ENCODE measurements at places on chromosomes 13 and 19. TPM values are rescaled to one million over a fixed set of nuclear protein-coding genes. Genes with fewer than 3 reads are reported as not detected.

Gene C1QTNF9B
- not detected for total RNA-seq

Gene CCNE1
- 1.4 TPM for total RNA-seq

Gene KANK3
- total RNA-seq = 26.6 TPM

Gene ZNF439
- 13.2 TPM for total RNA-seq

Gene FXYD7
- 0.94 TPM for total RNA-seq

Gene LGALS14
- total RNA-seq = not detected

Gene ZNF560
- not detected for total RNA-seq

Gene FCGBP
- total RNA-seq = 51.7 TPM

Gene FFAR2
- total RNA-seq = 0.22 TPM

Gene DNASE2
- 34.7 TPM for total RNA-seq

Gene RYR1
- total RNA-seq = 2.8 TPM

DNA sequence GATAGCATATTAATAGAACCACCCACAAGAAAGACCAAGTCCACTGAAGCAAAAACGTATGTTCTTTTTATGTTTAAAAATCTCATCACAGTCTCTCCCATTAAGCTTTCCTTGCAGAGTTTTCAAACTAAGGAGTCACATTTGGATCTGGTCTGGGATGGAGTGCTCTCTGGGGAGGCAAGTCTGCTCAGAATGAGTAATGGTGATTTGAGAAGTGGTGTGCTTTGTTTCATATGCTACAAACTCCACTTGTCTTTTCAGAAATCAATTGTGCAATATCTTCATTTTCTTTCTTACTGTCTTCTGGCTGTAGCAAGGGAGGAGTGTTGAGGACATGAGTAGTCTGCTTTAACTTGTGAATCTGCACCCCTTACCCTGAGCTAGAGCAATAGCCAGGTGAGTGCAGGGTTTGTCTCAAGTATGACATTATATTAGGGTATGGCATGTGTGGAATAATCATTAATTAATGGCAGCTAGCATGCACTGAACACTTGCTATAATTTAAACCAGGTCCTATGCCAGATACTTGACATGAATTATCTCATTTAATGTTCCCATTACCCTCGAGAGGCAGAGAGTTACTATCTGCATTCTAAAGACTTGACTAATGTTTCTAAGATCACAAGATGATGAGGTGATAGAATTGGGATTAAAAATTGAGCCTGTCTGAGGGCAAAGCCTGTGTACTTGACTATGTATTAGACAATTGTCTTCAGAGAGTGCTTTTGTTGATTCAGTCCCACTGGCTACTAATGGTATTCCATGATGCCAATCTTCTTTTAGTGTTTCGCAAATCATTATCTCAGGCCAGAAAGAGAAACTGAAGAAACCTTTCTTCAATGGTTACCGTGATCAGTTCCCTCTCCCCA is 171.8 kb downstream of the GPC6 start:
- no peak overlapping the region for H3K27ac ChIP-seq
- no peaks in the 10 kb centered on the region for H3K4me1 ChIP-seq
- H3K27me3 ChIP-seq = no peaks in the 10 kb centered on the region

DNA sequence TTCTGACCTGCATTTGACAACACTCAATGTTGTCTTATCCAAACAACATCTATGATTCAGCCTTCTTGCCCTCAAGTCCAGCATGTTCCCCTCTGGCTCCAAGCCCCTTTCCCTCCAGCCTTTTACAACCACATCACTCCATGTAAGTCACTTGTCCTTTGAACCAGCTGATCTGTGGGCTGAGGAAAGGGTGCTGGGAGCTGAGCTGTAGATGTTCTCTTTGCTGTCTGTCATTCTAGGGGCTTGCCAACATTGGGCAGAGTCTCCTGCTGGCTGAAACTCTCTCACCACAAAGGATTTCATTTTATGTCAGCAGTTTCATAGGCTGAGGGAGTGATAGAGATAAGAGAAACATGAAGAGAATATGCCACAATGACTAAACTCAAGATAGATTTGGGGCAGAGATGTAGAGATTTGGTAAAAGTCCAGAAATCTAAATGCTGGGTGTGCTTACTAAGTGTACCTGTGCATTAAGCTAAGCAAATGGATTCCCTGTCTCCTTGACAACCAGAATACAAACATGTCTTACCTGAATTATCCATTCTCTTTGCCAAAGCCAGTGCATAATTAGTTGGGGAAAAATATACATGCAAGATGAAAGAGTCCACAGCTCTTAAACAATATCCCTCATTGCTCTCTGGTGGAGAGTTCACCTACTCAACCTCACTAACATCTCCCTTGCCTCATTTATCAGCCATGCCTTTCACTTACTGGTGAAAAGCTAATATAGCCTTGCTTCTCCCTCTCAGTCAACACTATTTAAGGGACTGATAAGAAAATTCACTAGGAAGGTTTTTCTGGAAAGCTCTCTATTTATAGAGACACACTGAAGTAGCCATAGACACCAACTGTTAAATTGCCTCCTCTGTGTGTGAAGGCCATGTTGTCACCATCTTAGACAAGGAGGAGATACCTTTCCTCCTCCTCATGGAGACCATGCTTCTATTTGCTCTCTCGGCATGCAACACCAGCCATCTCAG is 175.5 kb upstream of the SERP2 start:
- H3K36me3 ChIP-seq = no peaks in the 10 kb centered on the region
- no peak for DNase-seq
- H3K27ac ChIP-seq = no peak overlapping the region
- H3K4me3 ChIP-seq = no peak overlapping the region
- H3K4me1 ChIP-seq = no peaks in the 10 kb centered on the region

- H3K36me3 ChIP-seq = no peaks in the 10 kb centered on the region
- no peaks in the 10 kb centered on the region for H3K27me3 ChIP-seq
- no peak for DNase-seq
- no peak overlapping the region for H3K27ac ChIP-seq
- H3K4me1 ChIP-seq = no peaks in the 10 kb centered on the region
These were observed 315 bp downstream of the ZNF492 start for GRCh38 chr19:22634450-22634827.

- no peaks in the 10 kb centered on the region for H3K27me3 ChIP-seq
- no peaks in the 10 kb centered on the region for H3K36me3 ChIP-seq
- DNase-seq = no peak
- no peaks in the 10 kb centered on the region for H3K4me1 ChIP-seq
- no peak overlapping the region for H3K27ac ChIP-seq
These were observed 32.9 kb downstream of the SERTM1 start for GRCh38 chr13:36706755-36707154.

- DNase-seq = no peak
- no peaks in the 10 kb centered on the region for H3K4me1 ChIP-seq
- H3K4me3 ChIP-seq = no peak overlapping the region
- no peaks in the 10 kb centered on the region for H3K36me3 ChIP-seq
These were observed 50.8 kb upstream of the FREM2 start for GRCh38 chr13:38636073-38636472.

GRCh38 chr13:70792121-70792520 is 683.9 kb upstream of the KLHL1 start:
- no peak overlapping the region for H3K27ac ChIP-seq
- H3K4me3 ChIP-seq = no peak overlapping the region
- no peaks in the 10 kb centered on the region for H3K4me1 ChIP-seq

- H3K27me3 ChIP-seq = no peaks in the 10 kb centered on the region
- H3K4me3 ChIP-seq = no peak overlapping the region
- H3K4me1 ChIP-seq = no peaks in the 10 kb centered on the region
- no peak for DNase-seq
- no peaks in the 10 kb centered on the region for H3K36me3 ChIP-seq
These were observed 10.6 kb upstream of the OXGR1 start for GRCh38 chr13:97004886-97005285.

- H3K4me1 ChIP-seq = no peaks in the 10 kb centered on the region
- H3K27ac ChIP-seq = no peak overlapping the region
- DNase-seq = no peak
- no peak overlapping the region for H3K4me3 ChIP-seq
- H3K36me3 ChIP-seq = no peaks in the 10 kb centered on the region
These were observed 390.3 kb downstream of the DLEU7 start for GRCh38 chr13:50453188-50453587.

DNA sequence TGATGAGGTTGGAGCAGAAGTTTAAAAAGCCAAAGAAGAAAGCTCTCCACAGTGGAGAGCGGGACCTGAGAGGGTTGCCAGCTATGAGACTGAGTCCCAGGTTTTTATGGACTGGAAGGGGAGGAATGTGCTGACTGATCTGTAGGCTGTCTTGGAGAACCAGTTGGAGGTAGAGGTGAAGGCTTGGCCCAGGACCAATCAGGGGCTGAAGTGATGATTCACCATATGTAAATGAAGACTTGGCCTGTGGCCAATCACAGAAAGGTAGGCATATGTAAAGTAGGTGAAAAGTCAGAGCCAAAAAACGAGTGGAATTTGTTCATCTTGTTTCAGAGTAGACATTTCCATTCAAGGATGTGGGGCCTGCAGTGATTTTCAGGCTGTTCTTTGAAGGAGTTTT is 17.5 kb upstream of the KBTBD6 start:
- no peak overlapping the region for H3K4me3 ChIP-seq
- H3K27ac ChIP-seq = no peak overlapping the region
- DNase-seq = no peak
- H3K4me1 ChIP-seq = no peaks in the 10 kb centered on the region

GRCh38 chr19:35462476-35462953 is 14.5 kb downstream of the FFAR2 start:
- no peak overlapping the region for H3K27ac ChIP-seq
- peaks cover 17% of the 10 kb centered on the region for H3K4me1 ChIP-seq
- DNase-seq = no peak

GRCh38 chr13:49499889-49500660 is 4.3 kb downstream of the PHF11 start:
- no peak for DNase-seq
- H3K4me3 ChIP-seq = no peak overlapping the region
- no peak overlapping the region for H3K27ac ChIP-seq
- no peaks in the 10 kb centered on the region for H3K36me3 ChIP-seq

DNA sequence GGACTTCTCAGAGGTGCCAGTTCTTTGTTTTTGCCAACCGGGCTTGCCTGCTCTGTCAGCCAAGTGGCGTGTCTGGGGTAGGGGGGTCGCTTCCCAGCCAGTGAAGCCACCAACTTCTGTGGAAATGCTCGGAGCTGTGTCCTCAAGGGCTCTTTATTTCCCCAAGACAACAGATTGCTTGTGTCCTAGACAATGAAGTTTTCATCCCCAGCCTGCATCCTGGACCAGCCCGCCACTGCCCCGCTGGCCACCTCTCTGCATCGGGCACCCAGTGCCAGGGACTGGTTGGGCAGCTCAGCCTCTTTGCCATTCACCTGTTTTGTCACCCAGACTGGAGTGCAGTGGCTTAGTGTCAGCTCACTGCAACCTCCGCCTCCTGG is 3.7 kb downstream of the RAB11B start:
- DNase-seq = no peak
- no peaks in the 10 kb centered on the region for H3K4me1 ChIP-seq
- no peaks in the 10 kb centered on the region for H3K36me3 ChIP-seq
- H3K27me3 ChIP-seq = no peaks in the 10 kb centered on the region

GRCh38 chr19:418761-419671 is 10.1 kb upstream of the C2CD4C start:
- no peaks in the 10 kb centered on the region for H3K4me1 ChIP-seq
- no peak overlapping the region for H3K27ac ChIP-seq
- H3K27me3 ChIP-seq = no peaks in the 10 kb centered on the region
- no peak overlapping the region for H3K4me3 ChIP-seq

GRCh38 chr13:20713751-20714150 is 10.3 kb downstream of the IL17D start:
- H3K27ac ChIP-seq = no peak overlapping the region
- peaks cover 2% of the 10 kb centered on the region for H3K4me1 ChIP-seq
- H3K36me3 ChIP-seq = no peaks in the 10 kb centered on the region
- no peak overlapping the region for H3K4me3 ChIP-seq
- DNase-seq = no peak

GRCh38 chr13:23578411-23579071 is 8.3 kb downstream of the TNFRSF19 start:
- peak; percentile 86 for DNase-seq
- no peaks in the 10 kb centered on the region for H3K36me3 ChIP-seq
- no peaks in the 10 kb centered on the region for H3K27me3 ChIP-seq

DNA sequence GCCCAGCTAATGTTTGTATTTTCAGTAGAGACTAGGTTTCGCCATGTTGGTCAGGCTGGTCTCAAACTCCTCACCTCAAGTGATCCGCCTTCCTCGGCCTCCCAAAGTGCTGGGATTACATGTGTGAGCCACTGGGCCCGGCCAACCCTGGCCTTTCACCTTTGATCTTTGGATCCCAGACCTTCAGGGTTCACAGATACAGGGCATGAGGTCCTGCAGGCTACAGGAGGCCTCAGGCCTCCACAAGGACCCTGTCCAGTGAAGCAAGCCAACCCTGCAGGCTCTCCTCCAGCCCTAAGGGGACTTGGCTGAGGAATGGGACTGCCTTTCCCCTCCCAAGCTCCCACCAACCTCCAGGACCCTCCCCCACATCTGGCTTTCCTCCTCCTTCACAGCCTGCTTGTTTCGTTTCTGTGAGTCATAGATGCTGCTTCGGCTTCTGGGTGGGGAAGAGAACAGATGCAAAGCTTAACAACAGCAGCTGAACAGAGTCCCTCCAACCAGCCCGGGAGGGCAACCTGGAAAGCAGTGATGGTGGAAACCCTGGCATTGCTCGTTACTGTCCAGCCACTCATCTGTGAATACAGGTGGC is 11.8 kb downstream of the ARHGEF18 start:
- H3K27ac ChIP-seq = no peak overlapping the region
- no peaks in the 10 kb centered on the region for H3K27me3 ChIP-seq
- DNase-seq = peak; percentile 24
- no peaks in the 10 kb centered on the region for H3K4me1 ChIP-seq
- H3K36me3 ChIP-seq = no peaks in the 10 kb centered on the region

GRCh38 chr19:49110567-49110966 is 3.6 kb upstream of the LIN7B start:
- no peak overlapping the region for H3K4me3 ChIP-seq
- no peaks in the 10 kb centered on the region for H3K27me3 ChIP-seq
- peaks cover 5% of the 10 kb centered on the region for H3K4me1 ChIP-seq
- H3K36me3 ChIP-seq = peaks cover 18% of the 10 kb centered on the region
- no peak for DNase-seq
- H3K27ac ChIP-seq = no peak overlapping the region

DNA sequence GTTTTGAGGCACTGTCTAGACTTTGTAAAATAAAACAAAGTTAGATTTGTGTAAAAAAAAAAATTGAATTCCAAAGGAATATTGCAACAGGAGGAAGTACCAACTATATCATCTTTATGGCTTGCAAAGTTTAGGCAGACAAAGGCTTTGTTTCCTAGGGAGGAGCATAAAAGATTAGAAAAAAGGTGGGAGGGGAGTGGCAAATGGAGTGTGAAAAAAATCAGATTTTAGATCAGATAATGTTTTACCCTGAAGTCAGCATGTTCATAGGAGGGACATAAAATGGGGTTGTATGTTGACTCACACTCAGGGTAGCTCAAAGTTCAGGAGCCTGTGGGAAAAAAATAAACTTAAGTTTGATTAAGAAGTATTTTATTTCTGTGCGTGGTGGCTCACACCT is 3.7 kb downstream of the ZNF85 start:
- no peak overlapping the region for H3K4me3 ChIP-seq
- peaks cover 4% of the 10 kb centered on the region for H3K4me1 ChIP-seq
- no peaks in the 10 kb centered on the region for H3K27me3 ChIP-seq
- no peak for DNase-seq

- no peaks in the 10 kb centered on the region for H3K27me3 ChIP-seq
- DNase-seq = no peak
- no peak overlapping the region for H3K27ac ChIP-seq
- no peaks in the 10 kb centered on the region for H3K36me3 ChIP-seq
- H3K4me3 ChIP-seq = no peak overlapping the region
- no peaks in the 10 kb centered on the region for H3K4me1 ChIP-seq
These were observed 164.3 kb downstream of the DCT start for GRCh38 chr13:94315188-94315587.

- H3K4me1 ChIP-seq = no peaks in the 10 kb centered on the region
- no peak for DNase-seq
- H3K4me3 ChIP-seq = no peak overlapping the region
- no peak overlapping the region for H3K27ac ChIP-seq
These were observed 385.4 kb upstream of the SLC10A2 start for GRCh38 chr13:103451656-103452055.

Data from kidney (tissue), 22 donors.